DMS 273 treated with DMSO at 0.1 percent for 48 hours (cell line): ENCODE measurements at places on chromosomes 6 and 20.

DNA sequence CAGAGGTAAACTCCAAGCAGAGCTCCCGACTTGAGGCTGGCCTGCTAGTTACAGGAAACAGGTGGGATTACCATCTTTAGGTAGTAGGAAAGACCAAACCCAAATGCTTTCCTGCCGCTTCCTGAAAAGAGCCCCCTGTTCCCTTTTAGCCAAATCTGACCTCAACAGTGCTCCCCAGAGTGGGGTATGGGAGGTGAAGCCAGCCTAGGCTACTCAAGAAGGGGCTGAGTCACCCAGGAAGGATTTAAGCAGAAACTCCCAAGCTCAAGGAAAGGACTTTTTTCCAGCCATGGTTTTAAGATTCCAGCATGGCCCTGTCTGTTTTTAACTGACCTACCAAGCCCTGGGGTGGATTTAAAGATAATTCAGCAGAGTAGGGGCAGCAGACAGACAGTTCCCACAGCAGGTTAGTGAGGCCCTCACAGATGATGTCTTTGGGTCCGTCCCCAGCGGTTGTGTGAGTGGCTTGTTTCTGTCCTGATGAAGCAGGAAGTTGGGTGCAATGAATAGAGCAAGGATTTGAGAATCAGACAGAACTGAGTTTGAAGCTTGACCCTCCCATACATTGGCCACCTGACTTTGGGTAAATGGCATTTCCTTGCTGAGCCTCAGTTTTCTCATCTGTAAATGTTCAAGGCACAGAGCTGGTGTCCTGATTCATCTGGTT lies 76.9 kb upstream of the MAFB start:
- no peak for DNase-seq

DNA sequence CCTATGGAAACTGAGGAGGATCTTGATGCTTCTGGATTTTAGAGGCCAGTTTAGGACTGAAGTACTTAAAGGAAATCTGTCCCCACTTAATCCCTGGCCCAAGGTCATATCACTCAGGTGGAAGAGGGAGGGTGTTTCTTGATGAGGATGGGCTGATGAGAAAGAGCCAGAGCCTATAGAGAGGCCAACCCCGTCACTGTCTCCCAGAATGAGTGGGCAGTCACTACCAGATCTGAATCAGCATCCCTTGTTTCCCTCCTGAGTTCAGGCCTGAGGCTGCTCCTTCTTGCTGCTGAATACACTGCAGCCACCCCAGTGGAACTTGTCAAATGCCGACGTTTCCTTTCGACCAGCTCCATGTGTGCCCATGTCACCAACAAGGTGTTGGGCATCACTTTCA lies 14.8 kb downstream of the ARMC12 start:
- no peak for DNase-seq

GRCh38 chr6:108209738-108210137 lies 43.9 kb downstream of the NR2E1 start:
- no peak for DNase-seq

DNA sequence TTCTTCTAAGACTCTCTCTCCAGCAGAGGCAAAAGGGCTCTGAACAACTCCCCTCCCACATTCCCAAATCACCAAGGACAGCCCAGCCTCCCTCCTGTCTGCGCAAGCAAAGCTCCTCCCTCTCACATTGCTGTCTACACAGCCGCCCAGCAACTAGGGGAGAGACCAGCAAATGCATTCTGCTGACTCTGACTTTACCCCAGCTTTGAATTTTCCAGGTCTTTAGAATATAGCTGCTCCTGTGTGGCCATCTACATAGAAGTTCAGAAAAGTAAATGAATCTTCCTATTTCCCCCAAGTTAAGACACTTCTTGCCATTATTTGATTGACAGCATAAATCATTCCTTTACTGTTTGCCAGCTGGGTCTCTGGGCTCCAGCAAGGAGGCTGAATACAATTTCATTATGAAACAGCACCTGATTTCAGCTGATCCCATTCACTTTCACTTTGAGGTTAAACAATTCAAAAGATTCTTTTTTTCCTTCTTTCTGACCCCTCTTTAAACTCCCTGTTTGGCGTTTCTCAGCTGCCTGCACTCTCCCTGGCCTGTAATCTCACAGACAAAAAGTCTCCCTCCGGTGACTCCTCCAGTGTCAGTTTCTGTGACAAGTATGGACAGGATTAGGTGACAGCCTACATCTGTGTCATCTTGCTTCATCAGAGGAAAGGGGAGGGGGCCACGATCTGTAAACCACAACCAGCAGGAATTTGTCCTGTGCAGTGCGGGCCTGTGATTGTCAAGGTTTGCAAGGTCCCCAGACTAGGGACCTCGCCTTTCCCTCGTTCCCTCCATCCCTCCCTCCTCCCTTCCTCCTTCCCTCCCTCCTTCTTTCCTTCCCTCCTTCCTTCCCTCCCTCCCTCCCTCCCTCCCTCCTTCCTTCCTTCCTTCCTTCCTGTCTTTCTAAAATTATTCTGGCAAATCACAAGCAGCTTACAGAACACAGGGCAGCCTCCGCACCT lies 205.6 kb upstream of the RIN2 start:
- DNase-seq: no peak

- DNase-seq: no peak
Measured at GRCh38 chr20:4111440-4112411, 96.4 kb upstream of the RNF24 start.

DNA sequence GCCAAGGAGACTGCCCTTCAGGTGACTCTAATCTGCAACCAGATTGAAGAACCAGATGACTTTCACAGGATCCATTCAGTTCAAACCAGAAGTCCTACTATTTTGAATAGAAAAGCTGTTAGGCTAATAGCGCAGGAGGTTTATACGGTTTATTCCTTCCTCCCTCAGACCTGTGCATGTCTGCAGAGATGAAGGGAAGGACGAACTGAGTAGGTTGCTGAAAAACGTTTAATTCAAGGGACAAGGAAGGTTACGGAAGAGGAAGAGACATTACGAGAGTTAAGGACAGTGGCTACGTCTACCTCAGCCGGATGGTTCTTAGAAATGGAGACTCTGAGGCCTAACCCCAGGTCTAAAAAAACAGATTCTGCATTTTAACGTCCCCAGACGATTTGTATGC lies 978 bp downstream of the AURKA start:
- DNase-seq: no peak

DNA sequence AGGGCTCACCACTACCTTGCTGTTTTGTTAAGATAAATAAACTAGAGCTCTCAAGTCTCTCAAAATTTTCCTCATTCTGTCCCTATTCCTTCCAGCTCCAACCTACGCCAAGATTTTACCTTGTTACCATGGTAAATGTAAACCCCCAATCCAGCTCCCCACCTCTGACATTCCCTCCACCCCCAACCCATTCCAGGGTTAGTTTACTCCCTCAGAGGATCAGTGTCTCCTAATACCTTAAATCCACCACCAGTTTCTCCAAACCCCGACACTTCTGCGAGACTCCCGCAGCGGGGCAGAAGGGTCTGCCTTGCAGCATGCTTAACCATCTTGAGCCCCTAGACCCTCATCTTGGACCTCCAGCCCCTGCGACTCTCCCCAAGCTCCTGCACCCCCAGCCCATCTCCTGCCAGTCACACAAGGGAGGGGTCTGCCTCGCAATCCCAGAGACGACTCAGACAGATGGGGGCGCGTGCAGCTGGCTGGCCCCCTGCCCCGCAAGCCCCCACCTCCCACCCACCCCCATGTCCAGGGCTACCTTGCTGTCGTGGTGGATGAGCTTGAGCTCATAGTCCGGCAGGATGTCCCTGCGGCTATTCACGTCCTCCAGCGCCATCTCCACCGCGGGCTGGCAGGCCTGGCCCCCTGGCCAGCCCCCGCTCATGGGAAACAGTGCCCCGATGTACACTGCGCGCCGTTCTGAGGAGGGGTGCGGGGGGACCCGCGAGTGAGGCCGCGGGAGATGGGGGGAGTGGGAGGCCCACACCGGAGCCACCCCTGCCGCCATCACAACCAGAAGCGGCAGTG lies 5.8 kb downstream of the GABBR1 start:
- DNase-seq: no peak

DNA sequence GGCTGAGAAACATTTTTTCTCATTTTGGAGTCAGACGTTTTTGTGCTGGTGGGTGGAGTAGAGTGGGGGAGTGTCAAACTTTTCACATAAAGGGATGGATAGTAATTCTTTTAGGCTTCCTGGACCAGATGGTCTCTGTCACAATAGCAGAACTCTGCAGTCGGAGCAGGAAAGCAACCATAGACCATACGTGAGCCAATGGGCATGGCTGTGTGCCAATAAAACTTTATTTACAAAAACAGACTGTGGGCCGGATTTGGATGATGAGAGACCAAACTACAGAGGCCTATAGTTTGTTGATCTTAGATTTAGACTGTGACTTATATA lies 70.8 kb upstream of the SLC22A23 start:
- no peak for DNase-seq

- DNase-seq: no peak
Measured at GRCh38 chr20:62666736-62667529, 24.6 kb downstream of the SLCO4A1 start.

GRCh38 chr6:133343220-133343619 lies 102.1 kb downstream of the EYA4 start:
- no peak for DNase-seq
